Activated naive CD4-positive, alpha-beta T cell (primary cell): ENCODE measurements at places on chromosomes 7 and 10.

DNA sequence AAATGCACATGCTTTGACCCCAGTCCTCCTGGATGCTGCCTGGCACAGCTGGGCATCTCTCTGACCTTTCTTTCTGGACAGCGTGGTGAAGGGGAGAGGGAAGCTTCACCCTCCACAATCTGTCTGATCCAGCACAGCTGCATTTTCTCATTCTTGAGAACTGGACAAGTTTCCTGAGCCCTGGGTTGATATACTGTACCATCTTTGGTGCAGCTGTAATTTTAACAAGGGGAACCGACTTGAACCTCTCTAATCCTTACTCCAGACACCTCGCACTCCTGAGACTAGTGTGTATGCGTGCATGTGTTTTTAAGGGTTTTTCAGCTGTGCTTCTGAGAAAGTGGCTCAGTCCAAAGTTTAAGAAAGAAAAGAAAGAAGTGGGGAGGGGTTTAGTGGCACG, 655.7 kb downstream of the INHBA start:
- no peak for DNase-seq

DNA sequence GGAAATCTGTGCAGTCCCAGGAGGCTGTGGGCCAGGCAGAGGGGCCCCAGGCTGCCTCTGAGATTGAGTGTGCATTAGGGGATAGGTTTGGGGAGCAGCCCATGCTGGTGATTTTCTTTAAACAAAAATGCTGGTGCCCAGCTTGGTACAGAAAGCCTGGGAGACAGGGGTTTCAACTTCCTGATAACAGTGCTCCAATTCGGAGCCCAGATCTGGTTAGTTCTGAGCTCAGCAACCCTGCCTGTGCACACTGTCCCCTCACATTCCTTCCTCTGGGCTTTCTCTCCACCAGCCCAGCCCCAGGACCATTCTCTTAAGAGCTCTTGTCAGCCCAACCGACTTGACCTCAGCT, 379.2 kb upstream of the ZMIZ1 start:
- no peak for DNase-seq

DNA sequence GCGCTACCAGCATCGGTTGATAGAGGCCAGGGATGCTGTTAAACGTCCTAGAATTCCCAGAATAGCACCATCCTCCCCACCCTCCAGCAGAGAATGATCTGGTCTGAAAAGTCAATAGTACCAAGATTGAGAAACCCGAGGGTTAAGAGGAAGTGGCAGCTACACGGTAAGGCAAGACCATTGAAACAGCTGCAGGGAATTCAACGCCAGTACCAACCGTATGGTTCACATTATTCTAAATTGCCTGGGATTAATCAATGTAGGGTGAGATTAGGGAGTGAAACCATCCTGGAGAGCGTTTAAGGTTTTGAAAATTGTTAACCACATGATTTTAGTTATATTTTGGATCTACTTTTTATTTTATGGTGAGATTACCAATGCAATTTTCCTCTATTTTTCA, 352.2 kb downstream of the PRPF18 start:
- DNase-seq: no peak

DNA sequence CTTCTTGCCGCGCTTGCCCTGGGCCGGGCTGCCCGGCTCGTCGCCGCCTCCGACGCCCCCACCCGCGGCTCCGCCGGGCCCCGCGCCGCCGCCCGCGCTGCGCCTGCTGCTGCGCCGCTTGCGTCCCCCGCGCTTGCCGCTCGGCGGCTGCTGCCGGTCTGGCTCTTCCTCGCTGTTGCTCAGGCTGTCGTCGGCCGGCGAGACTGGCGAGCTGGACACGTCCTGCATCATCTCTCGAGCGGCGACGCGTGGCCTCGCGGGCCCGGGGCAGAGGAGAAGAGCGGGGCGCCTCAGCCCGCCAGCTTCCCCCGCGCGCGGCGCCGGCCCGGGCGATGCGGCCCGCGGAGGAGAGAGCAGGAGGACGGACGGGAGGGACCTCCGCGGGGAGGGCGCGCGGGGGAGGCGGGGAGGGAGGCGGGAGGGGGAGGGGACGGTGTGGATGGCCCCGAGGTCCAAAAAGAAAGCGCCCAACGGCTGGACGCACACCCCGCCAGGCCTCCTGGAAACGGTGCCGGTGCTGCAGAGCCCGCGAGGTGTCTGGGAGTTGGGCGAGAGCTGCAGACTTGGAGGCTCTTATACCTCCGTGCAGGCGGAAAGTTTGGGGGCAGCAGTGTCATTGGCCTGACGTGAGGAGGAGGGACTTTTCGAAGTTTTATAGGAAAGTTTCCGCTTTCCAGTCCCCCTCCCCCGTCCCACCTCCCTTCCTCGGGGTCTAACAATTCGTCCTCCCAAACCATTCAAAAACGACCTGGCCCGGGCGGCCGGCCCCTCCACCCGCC, at the start of gene TWIST1:
TWIST1 (minus strand) TSS at position 546 of the 779 bp plus-strand sequence; CDS start at position 231, 315 bp downstream.
- DNase-seq: no peak

- DNase-seq: no peak
Observed at GRCh38 chr7:104033837-104034236, 44.4 kb upstream of the RELN start.

DNA sequence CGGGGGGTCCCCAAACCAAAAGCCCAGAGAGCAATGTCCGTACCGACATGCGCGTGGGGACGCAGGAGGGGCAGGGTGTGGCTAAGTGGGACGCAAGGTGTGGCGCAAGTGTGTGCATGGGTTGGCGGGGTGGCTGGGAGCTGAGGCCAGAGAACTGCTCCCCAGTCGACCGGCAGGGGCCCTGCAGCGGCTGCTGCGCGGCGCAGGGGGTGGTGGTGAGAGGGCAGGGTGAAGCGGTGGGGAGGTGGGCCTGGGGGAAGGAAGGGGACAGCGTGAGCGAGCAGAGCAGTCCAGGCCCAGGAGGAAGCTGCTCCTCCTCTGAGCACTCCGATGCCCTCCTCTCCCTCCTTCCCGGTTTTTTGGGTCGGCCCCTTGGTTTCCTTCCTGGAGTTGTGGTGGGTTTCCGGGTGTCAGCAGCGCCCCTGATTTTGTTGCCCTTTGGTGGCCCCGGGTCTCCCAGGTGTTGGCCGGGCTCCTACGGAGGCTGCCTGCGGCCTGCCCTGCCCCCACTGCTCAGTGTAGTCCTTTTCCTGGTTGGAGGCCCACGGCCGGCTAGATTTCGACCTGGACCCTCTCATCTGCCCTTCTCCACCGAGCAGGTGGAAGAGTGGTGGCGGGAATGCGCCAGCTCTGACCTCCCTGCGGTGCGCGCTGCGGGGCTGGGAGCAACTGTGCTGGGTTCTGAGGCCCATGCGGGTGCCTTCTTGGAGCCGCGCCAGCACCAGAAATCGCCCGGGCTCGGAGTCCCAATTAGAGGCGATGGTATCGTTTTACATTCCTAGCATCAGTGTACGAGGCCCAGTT, 40.5 kb upstream of the COMTD1 start:
- DNase-seq: no peak

- DNase-seq: no peak
Observed at GRCh38 chr7:105278973-105279687, 109.6 kb downstream of the SRPK2 start.

DNA sequence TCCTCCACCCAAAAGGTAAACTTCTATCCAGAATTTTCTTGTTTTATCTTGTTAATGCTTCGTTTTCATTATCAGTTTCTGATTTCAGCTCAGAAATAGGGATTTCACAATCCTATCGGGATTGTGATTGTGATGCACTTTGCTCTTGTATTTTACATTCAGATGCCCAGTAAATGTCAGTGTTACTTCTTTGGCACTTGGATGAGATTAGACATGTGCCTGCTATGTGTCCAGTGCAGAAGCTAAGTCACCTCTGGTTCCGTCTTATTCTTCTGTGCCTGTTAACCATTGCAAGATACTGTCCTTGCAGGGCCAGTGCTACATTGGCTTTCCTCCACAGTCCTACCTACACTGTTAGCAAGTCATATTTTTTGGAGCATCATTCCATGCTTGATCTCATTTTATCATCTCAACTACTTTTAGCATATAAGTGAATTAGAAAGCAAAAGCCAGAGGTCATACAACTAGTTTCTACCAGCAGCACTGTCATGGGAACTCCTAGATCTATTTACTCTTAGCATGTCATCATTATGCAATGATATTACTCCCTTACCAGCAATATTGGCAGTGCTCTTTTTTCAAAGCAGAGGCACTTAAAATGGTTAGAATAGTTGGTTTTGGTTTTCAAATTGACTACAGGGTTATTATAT, 26.7 kb downstream of the ZNF277 start:
- DNase-seq: no peak

GRCh38 chr7:72059925-72060324, 352.2 kb downstream of the CALN1 start:
- no peak for DNase-seq

DNA sequence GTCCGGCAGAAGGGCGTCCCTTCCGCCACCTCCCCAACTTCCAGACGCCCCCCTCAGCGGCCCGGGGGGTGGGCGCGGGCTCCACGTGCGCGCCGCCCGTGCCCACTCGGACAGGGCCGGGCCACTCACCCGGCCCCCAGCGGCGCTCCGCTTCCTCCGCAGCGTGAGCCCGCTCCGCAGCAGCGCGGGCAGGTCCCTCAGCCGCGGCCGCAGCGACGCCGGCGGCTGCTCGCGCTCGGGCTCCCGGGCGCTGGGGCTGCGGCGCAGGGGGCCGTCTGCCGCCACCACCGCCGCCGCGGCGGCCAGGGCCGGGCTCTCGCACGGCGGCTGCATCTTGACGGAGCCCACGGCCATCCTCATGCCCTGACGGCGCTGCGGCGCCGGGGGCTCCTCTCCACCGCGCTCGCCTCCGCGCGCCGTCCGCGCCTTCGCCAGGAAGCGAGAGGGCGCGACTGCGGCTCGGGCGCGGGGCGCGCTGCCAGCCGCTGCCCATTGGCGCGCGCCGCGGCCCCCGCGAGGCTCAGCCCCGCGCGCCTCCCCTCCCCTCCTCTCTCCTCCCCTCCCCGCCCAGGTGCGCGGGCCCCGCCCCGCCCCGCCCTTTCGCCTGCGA, at the start of gene RAPGEF5:
RAPGEF5 (minus strand) TSS at position 454 of the 610 bp plus-strand sequence; CDS start at position 360, 94 bp downstream.
- no peak for DNase-seq

GRCh38 chr7:23014681-23015080, 751 bp upstream of the HYCC1 start:
- DNase-seq: no peak
